CD4-positive, alpha-beta T cell treated with Interleukin-2 at 100 ng/mL for 4 hours (primary cell): ENCODE measurements at places on chromosomes 11 and 22.
A peak's percentile ranks its signal among the peaks of the same experiment; 100 is the strongest.

- DNase-seq: peak; percentile 38
Measured at GRCh38 chr11:128696941-128697340, 3.1 kb downstream of the FLI1 start.

GRCh38 chr11:64298966-64299846 is 952 bp upstream of the CATSPERZ start:
- DNase-seq: no peak

DNA sequence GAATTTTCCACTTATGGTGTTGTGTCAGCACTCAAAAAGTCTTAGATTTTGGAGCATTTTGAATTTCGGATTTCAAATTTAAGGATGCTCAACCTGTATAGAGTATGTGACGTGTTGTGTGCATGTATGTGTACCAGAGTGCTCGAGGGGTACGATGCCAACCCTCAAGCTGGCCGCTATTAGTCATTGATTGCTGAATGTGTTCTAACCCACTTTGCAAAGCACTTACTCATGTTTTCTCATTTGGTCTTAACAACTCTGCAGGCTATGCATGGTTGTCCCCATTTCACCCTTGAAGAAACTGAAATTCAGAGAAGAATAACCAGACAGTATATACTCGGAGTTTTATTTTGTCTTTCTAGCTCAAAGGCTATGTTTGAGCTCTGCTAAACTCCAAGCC is 196.4 kb upstream of the TENM4 start:
- no peak for DNase-seq

- no peak for DNase-seq
Measured at GRCh38 chr22:42871146-42872050, 14.3 kb upstream of the ARFGAP3 start.

DNA sequence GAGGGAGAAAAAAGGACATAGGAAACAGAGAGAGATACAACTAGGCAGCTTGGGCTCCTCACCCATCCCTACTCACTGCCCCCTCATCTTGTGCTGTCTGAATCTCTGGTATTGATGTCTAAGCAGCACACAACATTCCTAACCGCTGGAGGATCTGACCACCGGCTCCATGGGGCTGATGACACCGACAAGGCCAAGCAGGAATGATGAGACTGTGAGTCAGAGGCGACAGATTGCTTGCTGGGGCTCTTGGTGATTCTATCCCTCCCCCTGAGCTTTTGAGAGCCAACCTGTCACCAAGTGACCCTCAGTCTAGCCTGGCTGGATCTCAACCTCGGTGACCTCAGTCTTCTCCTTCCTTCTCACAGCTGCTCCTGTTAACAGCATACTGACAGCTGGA is 13.8 kb downstream of the PAMR1 start:
- DNase-seq: no peak

GRCh38 chr11:128625746-128626145 is 38.4 kb upstream of the ETS1 start:
- DNase-seq: no peak

- DNase-seq: peak; percentile 71
Measured at GRCh38 chr11:43868852-43869567, 11.6 kb upstream of the ALKBH3 start.
